ENCODE measurements at places on chromosomes 4 and X. TPM values are rescaled to one million over a fixed set of nuclear protein-coding genes. Genes with fewer than 3 reads are reported as not detected.

AFM gene
- not detected for total RNA-seq

GRCh38 chrX:110966091-110966454 is 129.9 kb upstream of the PAK3 start:
- DNase-seq = no peak

GRCh38 chr4:10172278-10172921 is 55.8 kb upstream of the WDR1 start:
- no peak for DNase-seq

GRCh38 chr4:55903577-55903976 is 45.2 kb upstream of the CEP135 start:
- DNase-seq = no peak

CPZ gene
- not detected for total RNA-seq

GRCh38 chrX:56975611-56976010 is 19.7 kb downstream of the SPIN3 start:
- DNase-seq = no peak

DNA sequence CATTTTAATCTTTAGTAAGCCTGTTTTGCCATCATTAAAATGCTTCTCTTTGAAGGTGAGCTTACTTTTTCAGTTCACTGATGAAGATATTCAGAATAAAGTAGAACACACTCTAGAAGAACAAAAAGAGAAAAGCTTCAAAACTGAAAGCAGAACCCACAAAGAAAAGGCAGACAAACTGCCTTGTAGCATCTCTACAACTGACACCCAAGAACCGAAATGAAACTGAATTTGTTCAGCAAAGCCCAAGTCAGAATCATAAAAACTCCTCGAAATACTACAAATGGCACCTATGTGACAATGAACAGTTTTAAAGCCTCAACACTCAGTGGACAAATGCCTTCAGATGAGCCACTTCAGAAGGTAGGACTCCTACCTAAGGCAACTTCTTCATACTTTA is 83.6 kb downstream of the MAML3 start:
- no peak for DNase-seq

GRCh38 chr4:52984462-52984881 is 122.4 kb downstream of the RASL11B start:
- no peak for DNase-seq

DNA sequence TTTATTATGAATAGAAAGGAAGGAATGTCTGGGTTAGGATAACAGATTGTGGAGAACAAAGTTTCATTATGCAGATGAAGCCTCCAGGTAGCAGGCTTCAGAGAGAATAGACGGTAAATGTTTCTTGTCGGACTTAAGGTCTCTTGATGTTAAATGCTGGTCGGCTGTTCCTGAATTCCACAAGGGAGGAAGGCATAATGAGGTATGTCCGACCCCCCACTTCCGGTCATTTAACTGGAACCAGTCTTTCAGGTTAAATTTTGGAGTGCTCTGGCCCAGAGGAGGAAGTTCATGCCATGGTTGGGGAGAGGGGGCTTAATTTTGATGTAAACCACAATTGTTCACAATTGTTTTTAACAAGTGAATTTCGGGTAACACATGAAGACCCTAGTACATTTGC is 158.1 kb upstream of the VCX3A start:
- DNase-seq = no peak

- DNase-seq = no peak
Observed at GRCh38 chrX:72392816-72393800, 87.4 kb upstream of the CITED1 start.

LIN54 gene
- total RNA-seq = 38.6 TPM

TMEM154 gene
- total RNA-seq = 25.4 TPM

GRCh38 chrX:136271300-136271699 is 20.1 kb upstream of the MAP7D3 start:
- DNase-seq = no peak

GPC3 gene
- not detected for total RNA-seq

DNA sequence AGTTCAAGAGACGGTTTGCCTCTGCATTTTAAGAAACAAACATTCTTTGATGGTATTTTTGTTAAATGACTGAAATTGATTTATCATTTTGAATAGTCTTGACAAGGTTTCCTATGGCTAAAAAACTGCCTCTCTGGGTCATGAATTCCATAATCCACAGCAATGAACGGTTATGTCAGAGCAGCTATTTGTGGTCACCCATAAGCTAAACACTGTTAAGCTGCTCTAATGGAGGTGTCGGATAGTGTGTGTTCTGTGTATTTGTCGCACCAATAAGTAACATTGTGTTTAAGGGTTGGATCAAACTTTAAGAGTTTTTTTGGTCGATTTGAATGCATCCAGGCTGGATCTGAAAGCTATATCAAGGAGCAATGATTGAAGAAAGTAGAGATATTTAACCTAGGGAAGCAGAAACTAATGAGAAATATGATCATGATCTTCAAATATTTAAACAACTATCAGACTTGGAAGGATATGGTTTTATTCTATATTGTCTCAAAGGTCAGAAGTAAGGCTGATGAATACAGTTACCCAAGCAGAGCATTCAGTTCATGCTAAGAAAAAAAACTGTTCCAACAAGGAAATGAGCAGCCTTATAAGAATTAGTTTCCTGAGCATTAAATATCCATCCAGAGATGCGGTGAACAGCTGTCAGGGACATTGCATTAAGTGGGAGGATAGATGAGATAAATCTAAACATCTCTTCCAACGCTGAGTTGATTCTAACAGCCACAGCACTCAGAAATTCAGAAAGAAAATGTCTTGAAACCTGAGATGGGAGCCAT is 232.3 kb upstream of the RPS6KA3 start:
- DNase-seq = no peak

DNA sequence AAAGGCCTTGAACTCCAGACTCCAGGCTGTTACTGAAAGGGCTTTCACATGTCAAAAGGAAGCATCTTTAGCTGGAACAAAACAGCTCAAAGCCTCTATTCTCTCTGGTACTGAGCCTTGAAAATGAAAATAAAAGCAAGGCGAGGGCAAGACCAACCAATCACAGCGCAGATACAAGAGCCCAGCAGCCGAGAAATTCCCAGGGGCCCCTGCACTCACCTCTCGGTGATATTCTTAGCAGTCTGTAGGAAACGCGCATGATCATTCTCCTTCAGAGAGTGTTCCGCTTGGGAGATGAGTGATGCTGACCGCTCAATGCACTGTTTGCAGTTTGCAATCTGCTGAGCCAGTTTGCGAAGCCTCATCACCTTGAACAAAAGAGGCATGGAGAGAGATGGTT is 138.1 kb downstream of the MID1 start:
- no peak for DNase-seq

DNA sequence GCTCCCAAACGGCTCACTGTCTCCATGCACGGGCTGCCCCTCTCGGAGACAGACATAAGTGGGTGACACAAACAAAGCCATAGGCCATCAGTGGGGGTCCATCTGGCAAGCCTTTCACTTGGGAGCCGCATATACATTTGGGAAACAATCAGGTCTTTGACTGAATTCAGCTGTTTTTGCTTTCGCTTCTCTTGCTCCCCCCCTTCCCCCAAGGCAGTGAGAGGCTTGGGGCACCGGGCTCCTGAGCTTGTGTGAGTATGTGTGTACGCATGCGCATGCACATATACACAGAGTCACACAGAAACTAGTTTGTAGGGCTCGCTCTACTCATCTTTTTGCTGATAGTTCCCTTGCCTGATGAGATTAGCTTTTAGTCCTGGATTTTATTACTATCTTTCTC is 284.4 kb downstream of the AFF2 start:
- no peak for DNase-seq

UGT2B7 gene
- not detected for total RNA-seq

PSAPL1 gene
- total RNA-seq = not detected

GRCh38 chrX:4825550-4825949 is 1112.1 kb upstream of the PRKX start:
- DNase-seq = no peak

- DNase-seq = no peak
Observed at GRCh38 chrX:18871970-18872369, 111.9 kb downstream of the PHKA2 start.

GRCh38 chr4:186878203-186878776 is 154.6 kb upstream of the FAT1 start:
- DNase-seq = no peak

- peak; percentile 49 for DNase-seq
Observed at GRCh38 chr4:76212851-76213414, 691 bp downstream of the SCARB2 start.

HERC6 gene
- total RNA-seq = 49.9 TPM

PPARGC1A gene
- not detected for total RNA-seq

GRCh38 chr4:105061136-105061696 is 85.5 kb upstream of the TET2 start:
- peak; percentile 66 for DNase-seq

- DNase-seq = no peak
Observed at GRCh38 chr4:154960476-154960875, 179.4 kb downstream of the RBM46 start.

DNA sequence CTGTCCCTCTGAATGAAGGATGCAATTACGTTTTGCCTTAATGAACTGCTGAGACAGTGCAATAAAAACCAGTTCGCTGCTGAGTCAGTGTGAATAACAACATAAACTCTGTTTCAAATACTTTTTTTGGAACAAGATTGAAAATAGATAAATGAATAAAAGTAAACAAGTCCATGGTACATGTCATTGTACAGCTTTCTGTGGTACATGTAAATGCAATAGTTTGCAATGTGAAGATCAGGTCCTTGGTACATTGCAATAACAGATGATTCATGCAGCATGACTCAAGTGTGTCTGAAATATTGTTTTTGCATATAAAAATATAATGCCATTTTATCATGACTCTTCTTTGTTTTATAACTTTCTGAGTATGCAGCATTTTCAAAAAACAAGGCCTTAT is 193.4 kb upstream of the PACRGL start:
- no peak for DNase-seq

- peak; percentile 50 for DNase-seq
Observed at GRCh38 chr4:184273166-184274147, 55.8 kb upstream of the ENPP6 start.

- no peak for DNase-seq
Observed at GRCh38 chrX:103329991-103330390, at the start of gene TCEAL7. TSS of gene TCEAL7 (plus strand) at chrX:103330239. CDS start at chrX:103331404, 1,165 bp downstream.

- peak; percentile 45 for DNase-seq
Observed at GRCh38 chr4:55312489-55313101, 33.4 kb upstream of the SRD5A3 start.

GRCh38 chrX:107565015-107565414 is 63.3 kb upstream of the PRPS1 start:
- DNase-seq = no peak

DNA sequence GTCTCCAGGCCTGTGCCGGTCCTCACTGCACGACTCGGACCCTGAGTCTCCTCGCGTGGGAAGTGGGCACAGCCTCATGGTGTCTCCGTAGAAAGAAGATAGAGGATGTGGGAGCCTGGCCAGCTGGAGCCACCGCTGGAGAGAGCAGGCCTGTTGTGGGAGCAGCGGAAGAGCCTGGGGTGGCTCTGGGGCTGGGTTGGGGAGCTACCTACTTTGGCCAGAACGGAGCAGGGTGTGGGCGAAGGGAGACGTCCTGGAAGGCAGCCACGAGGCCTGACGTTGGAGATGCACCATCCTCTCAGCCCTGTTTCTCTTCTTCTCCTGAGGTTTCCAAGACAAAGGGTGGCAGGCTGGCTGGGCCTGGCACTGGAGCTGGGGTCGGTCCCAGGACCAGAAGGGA is 93.8 kb downstream of the SORCS2 start:
- DNase-seq = no peak

DNA sequence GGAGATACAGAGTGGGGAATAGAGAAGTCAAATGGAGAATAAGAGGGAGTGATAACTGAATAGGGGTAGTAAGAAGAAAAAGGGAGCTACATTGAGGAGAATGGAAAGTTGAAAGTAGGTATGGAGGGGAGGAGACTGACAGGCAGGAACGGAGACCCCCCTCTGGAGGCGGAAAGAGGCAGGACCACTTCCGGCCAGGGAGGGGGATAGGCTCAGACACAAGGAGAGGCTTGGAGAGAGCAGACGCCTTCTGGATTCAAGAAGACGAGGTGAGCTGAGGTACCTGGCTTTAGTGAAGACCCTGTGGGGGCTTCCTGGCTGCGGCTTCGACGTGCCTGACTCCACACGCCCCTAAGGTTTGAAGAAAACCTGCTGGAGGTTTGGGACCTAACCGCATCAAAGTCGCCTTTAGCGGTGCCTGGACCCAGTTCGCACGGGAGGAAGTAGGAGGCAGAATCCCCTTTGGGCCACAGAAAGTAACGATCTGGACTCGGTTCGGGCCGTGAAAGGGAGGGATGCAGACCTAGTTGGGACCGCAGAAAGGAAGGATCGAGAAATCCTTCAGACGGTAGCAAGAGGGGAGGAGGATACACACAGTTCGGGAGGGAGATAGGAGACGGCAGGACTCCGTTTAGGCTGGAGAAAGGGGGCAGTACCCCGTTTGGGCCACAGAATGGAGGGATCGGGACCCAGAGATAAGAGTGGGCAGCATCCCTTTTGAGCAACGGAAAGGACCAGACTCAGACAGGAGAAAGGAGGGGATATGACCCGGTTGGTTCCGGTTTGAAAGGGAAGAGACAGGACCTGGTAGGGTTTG is at the start of gene TRO:
TRO (plus strand) TSS at position 215 of the 817 bp plus-strand sequence. CDS start 1,423 bp downstream, outside the sequence.
- DNase-seq = peak; percentile 39

DNA sequence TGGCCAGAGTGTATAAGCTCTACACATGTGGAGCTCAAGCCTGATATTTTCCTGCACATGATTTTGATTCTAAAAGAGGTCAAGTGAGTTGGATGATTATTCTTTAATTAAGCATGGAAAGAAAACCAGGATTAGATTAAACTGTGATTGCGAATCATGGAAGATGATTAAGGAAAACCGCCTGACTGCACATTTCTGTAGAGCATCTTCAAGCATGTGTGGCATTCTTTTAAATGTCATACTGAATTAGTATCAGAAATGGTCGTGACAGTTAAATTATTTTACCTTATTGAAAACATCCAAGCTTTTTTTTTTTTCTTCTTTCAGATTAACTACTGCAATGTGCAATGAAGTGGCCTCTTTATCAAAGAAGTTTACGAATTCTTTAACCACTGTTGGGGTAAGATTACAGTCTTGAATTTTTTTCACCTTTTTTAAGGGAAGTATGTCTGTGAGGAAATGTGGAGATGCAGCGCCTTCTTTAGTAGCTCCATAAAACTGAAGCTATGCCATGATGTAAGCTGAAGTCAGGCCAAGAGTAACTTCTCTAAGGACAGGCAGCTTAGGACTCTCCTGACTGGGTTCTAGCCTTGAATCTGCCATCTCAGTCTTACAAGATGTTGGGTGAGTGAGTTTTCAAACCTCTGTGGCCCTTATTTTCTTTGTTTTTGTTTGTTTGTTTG is 67.9 kb downstream of the FAM114A1 start:
- no peak for DNase-seq

GRCh38 chrX:48522291-48522690 is 683 bp downstream of the EBP start:
- DNase-seq = no peak

TRMT10A gene
- total RNA-seq = 7.9 TPM

VCX3B gene
- not detected for total RNA-seq

Measured in activated CD8-positive, alpha-beta memory T cell treated with anti-CD3 and anti-CD28 coated beads, Interleukin-2, amount 10 ng/mL, durations not matched to agents 7 days and 5 days (primary cell).